Activated CD4-positive, alpha-beta T cell treated with anti-CD3 and anti-CD28 coated beads, Interleukin-2, Interleukin-4, amounts not matched to agents 100 ng/mL and 50 ng/mL, durations not matched to agents 16 hours and 8 hours (primary cell): ENCODE measurements at places on chromosomes 12 and 14.

GRCh38 chr12:69822201-69822860, 2.7 kb upstream of the MYRFL start:
- DNase-seq, result no peak

DNA sequence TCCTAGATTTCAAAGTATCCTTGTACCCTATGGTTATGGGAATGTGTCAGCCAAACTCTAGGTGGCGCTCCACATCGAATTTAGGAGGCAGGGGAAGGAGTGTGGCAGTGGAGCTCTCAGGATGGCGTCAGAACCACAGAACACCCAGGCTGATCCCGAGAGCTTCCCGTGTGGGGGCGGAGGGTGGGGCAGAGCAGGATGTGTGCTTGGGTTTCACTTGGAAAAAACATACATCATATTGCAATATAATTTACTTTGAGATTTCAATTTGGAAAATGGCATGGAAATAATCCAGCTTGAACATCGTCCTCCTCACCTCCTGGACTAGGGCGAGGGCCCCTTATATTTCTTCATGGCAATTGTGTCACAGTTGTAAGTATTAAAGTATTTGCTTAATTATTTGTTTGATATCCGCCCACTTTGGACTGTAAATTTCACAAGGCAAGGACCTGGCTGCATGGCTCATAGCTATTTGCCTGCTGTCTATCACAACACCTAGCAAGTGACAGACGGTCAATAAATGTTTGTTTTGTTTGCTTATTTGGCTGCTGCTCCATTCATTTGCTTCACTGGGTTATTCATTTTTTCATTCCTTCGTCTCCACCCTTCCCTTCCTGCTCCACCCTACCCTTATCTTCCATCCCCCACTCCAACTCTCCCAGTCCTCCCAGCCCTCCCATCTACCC, 221.5 kb upstream of the HMGA2 start:
- DNase-seq, result peak; percentile 57

DNA sequence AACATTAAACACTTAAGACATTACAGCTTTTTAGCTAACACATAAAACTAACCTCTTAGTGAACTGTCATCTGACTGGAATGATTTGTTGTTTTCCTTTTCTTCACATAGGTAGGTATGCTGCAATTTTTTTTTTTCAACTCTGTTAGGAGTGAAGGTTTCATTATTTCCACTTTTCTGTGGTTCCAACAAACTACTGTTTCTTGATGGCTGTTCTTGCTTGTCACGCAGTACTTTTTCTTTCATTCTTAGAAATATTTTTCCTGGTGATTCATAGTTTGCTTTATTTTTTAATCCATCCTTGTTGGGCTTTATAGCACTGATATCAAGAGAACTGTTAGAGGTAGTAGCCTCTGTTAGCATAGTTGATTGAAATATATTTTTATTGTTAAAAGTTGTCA, 6.3 kb downstream of the MIS18BP1 start:
- peak; percentile 49 for DNase-seq

GRCh38 chr12:99390707-99391106, 256.8 kb upstream of the GARIN6 start:
- DNase-seq, result no peak

DNA sequence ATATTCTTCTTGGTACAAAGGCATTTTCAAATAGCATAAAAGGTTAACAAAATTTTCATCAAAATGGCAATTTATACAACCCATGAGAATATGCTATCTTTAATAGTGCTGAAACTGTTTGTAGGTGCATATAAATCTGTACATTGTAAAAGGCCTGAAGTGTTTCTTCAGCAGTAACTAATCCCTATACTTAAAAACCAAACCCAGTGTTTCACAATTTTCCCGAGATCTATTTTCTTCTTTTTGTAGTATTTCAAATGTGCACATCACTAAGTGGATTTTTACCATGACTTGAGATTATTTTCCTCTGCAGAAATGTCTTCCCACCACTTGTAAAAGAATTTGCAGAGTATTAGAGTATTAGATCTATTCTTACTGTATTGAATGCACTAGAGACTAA, 76.5 kb downstream of the FERMT2 start:
- DNase-seq, result no peak

GRCh38 chr14:24436355-24437019, 6.1 kb downstream of the SDR39U1 start:
- DNase-seq, result peak; percentile 63

- DNase-seq, result no peak
These were observed 4.8 kb upstream of the SNRNP35 start for GRCh38 chr12:123453165-123453564.

- DNase-seq, result peak; percentile 42
These were observed at the start of gene CLEC7A for GRCh38 chr12:10130042-10130441. CLEC7A (minus strand) TSS chr12:10130199; CDS start chr12:10130082, 117 bp downstream.

DNA sequence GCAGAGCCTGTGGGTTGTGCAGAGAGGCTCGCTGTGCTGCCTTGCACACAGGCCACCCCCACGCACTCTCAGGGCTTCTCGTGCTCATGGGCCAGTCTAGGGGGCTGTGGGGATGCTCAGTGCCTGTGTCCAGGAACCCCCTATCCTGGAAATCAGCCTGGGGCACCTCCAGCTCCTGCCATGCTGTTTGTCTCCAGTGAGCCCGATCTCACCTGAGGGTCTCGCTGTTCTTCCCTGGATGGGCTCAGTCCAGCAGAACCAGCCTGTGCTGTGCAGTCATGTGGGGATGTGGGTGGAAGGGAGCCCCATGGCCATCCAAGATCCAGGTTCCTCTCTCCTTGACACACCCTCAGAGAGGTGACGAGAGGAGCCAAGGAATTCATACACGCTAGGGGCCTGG, 26.7 kb downstream of the SERPINA1 start:
- no peak for DNase-seq

- no peak for DNase-seq
These were observed 2.6 kb upstream of the PLEKHG3 start for GRCh38 chr14:64701660-64702059.

DNA sequence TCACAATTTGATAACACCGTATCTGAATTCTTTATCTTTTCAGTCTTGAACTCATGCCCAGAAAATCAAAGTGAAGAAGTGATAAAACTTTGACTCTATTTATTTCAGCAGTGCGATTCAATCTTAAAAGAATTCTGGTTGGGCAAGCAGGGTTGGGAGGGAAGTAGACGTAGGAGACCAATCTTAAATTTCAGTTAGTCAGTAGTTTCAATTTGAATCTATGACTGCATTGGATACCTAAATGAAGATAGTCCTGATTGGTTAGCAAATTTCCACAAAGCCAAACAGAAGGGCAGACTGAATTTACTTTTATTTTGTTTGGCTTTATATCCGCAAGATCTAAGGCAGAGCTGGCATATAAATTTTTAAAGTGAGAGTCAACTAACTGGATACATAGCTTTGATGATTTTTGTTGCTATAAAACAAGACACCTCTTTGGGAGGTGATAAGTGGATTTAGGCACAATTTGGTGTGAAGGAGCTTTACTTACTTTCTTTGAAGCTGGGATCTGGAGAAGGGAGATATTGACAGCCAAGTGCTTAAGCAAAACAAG, 2.6 kb downstream of the ACSS3 start:
- DNase-seq, result no peak

GRCh38 chr12:91271185-91271584, 88.6 kb upstream of the DCN start:
- no peak for DNase-seq

GRCh38 chr12:104788840-104789271, 169.2 kb downstream of the SLC41A2 start:
- no peak for DNase-seq

GRCh38 chr12:81085832-81086231, 8.0 kb downstream of the ACSS3 start:
- no peak for DNase-seq

GRCh38 chr12:17084831-17085230, 478.9 kb upstream of the LMO3 start:
- no peak for DNase-seq

DNA sequence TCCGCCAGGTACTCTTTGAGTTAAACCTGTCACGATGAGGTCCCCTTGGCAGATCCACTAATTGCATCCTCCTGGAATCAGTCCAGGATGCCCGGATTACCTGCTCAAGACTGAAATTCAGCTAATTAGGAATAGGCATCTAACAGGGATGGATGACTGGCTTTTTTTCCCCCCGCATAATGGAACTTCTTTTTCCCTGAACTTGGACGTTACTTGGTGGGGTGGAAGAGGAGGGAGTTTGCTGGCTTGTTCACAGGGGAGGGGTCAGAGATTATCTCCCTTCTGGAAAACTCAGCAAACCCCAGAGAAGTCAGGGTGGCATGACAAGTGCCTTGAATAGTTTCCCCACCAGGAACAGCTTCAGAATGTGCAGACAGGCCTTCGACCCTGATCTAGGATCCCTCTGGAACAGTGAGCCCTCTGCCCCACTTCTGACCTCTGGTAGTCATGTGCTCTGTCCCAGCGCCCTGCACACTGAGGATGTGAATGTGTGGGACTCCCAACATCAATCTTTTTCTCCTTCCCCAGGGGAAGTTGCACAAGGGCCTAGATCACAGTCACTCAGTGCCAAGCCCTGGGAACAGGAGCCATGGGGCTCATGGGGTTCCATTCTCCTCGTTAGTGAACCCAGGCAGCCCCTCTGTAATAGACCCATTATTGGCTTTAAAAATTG, 142.5 kb downstream of the SMOC1 start:
- no peak for DNase-seq

DNA sequence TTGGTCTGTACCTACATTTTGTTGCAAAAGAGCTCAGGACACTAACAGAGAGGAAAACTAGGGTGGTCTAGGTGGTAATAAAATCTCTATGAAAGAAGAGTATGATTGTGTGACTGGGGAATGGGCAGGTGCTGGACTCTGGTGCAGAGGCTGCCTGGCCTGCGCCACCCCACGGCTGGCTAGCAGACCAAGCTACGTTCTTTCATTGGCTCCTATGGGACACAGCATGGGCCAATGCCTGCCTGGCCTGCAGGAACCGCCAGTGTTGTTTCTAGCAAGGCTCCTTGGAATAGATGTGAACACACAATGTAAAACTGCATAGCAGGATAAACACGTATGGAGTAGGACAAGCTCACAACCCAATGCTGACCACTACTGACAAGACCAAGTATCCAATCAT, 51.7 kb upstream of the CORO1C start:
- no peak for DNase-seq
